ENCODE measurements at places on chromosomes 7 and 10. TPM values are rescaled to one million over a fixed set of nuclear protein-coding genes. Genes with fewer than 3 reads are reported as not detected.

GRCh38 chr7:38546763-38547162 lies 84.4 kb downstream of the AMPH start:
- no peak for DNase-seq

DNA sequence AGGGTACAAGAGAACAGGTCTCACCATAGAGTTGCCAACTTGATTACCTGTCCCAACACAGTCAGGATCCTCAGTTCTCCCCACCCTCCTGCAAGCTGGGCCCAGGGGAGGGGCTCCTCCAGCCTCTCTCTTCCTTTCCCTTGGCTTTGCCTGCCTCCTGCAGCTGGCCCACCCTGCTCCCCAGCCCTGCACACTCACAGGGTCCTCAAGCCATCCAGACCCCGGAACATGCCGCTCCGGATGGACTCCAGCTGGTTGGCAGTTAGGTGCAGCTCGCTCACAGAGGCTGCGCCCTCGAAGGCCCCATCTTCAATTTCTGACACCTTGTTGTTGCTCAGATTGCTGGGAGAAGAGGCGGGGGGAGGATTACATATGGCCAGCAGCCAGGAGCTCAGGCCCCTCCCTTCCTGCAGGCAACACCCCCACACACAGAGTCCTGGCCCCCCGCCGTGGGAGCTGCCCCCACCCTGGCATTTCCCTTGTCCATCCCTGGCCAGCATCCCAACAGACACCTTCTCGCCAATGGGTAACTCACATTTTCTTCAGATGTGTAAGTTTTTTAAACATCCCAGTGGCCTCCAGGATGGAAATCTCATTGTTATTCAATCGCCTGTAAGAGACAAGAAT lies 139.2 kb downstream of the SLIT1 start:
- no peak for DNase-seq

GRCh38 chr7:47720141-47720906 lies 138.4 kb upstream of the TNS3 start:
- no peak for DNase-seq

- DNase-seq = no peak
Measured at GRCh38 chr10:124740369-124741280, 3.6 kb downstream of the FAM53B start.

- no peak for DNase-seq
Measured at GRCh38 chr10:35217455-35217854, 90.8 kb downstream of the CREM start.

DNA sequence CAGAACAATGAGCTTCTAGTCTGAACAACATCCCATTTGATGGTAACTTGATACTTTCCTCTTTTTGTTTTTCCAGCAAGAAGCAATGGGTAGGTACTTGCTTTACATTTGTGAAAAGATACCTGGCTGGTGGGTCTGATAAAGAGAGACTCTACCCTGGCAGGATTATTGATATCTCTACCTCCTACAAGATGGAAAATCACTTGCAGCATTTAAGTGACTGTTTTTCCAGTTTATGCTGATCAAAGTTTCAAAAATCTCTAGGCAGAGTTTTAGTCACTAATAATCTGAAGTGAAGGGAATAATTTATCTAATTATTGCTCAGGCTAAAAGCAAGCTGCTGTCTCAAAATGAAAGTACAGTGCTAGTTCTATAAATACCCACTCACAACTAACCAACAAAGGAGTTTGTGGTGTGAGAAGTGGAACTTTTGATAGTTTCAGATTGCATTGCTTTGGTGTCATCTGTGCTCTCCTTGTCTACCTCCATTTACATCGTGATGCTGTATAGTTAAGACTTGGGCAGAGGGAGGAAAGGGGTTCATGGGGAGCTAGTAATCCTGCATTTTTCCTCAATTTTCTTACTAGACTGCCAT lies 86.0 kb upstream of the ANKRD1 start:
- no peak for DNase-seq

DNA sequence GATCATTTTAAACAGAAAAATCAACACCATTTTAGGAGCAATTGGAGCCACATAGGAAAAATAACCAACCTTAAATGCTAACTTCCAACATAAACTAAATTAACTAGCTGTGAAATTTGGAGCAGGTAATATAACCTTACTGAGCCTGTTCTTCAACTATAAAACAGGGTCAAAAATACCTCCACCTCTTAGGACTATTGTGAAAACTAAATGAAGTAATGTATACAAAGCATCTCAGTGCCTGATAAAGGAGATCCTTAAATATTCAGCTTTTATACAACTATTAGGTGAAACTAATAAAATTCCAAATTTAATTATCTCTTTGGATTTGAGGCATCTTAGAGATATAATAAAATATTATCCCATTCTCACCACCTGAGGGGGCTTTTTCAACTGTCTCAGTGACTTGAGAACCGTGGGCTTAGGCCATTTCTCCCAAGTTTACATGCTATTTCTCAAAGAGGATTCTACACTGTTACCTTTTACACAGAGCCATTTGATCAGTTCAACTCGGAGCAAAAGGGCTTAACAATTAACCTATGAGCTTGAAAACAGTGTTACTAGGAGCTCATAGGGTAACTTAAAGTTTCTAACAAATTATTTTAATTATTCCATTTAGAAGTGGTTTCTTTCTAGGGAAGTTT lies 165.0 kb upstream of the ASAH2 start:
- DNase-seq = no peak

- DNase-seq = no peak
Measured at GRCh38 chr10:97089209-97089870, 96.4 kb downstream of the SLIT1 start.

Gene OR6V1
- total RNA-seq = not detected

Gene EN2
- total RNA-seq = not detected

DNA sequence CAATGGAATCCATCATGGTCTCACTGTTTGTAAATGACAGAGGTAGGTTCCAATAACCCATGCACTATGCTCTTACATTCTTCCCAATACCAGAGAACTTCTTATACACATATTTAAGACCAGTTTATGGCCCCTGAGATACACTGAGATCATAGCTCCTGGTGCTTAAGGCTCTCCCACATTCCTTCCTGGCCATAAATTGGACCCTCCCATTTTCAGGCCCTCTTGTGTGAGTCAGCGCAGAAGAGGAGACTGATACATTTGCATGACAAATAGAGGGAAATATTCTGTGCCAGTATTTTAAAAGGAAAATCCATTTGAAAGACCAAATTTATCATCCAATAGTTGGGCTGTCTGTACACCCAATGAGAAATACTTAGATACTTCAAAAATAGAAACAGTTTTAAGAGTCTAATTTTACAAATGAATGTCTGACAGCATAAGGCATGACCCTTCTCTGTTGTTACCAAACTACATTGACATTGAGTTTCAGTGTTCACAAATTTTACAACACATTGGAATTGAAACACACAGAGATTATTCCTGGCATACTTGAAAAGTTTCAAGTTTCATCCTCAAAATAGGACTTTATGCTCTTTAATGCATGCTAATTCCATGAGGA lies 35.3 kb downstream of the SLC16A9 start:
- no peak for DNase-seq

Gene OR2A42
- not detected for total RNA-seq

Gene ELAPOR2
- total RNA-seq = 7.2 TPM

DNA sequence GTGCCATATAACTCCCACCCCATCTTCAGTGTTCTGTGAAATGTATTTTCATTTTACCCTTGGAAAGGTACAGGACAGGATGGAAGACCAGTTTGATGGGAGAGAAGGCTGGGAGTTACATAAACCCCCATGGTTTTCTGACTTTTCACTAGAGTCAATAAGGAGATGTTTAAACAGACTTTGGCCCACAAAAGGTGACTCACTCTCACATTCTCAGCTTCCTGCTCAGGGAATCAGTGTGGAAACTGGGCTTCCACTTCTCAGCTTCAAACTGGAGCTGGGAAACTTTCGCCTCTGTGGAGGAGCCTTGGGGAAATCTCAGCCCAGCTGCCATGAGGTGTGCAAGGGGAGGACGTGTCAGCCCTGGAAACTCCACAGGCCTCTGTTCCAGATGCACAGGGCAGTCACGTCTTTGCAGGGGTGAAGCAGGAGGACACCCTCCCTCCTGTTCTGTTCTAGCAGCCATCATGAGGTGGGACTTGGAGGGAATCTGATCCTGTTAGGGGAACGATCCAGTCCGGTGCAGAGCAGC lies 560.5 kb upstream of the GALNT17 start:
- no peak for DNase-seq

DNA sequence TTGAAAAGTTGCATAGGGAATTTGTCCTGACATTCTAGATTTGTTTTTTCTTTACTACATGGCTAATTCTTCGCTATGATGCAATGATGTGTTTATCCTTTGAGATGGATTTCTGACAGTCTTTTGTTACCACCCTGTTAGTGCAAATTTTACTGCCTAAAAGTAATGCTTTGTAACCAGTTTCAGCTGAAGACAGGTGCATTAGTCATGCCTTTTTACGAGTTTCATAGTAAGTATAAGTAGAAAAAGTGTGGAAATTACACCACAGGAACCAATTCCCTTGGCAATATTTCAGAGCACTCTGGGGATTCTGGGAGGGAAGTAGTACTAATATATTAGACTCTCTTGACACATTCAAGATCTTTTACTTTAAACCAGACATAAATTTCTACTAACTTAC lies 257.8 kb upstream of the DKK1 start:
- DNase-seq = no peak

- DNase-seq = no peak
Measured at GRCh38 chr10:99467236-99467999, 37.0 kb upstream of the GOT1 start.

- DNase-seq = no peak
Measured at GRCh38 chr10:4473977-4474376, 352.0 kb upstream of the AKR1E2 start.

GRCh38 chr7:126720232-126720631 lies 532.5 kb downstream of the GRM8 start:
- no peak for DNase-seq

- peak; percentile 64 for DNase-seq
Measured at GRCh38 chr10:132397671-132398565, 918 bp downstream of the PWWP2B start.

Gene CAMK2B
- total RNA-seq = not detected

DNA sequence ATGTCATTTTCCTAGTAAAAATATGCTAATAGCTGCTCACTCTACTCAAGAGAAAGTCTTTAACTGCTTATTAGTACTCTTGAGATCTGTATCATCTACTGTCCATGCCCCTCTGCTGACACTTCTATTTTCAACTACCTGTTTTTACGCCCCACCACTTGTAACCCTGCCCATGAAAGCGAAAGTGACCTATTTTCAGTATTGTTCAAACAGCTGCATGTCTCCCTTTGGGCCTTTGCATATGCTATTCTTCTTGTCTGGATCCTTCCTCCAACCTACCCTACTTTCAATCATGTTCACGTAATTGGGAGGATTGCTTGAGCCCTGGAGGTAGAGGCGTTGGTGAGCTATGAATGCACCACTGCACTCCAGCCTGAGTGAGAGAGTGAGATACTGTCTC lies 1481.3 kb downstream of the GATA3 start:
- no peak for DNase-seq

Gene CPA4
- total RNA-seq = not detected

- no peak for DNase-seq
Measured at GRCh38 chr7:3244241-3244814, 56.7 kb upstream of the SDK1 start.

Gene COBL
- not detected for total RNA-seq

Gene NUTM2E
- 0.99 TPM for total RNA-seq

DNA sequence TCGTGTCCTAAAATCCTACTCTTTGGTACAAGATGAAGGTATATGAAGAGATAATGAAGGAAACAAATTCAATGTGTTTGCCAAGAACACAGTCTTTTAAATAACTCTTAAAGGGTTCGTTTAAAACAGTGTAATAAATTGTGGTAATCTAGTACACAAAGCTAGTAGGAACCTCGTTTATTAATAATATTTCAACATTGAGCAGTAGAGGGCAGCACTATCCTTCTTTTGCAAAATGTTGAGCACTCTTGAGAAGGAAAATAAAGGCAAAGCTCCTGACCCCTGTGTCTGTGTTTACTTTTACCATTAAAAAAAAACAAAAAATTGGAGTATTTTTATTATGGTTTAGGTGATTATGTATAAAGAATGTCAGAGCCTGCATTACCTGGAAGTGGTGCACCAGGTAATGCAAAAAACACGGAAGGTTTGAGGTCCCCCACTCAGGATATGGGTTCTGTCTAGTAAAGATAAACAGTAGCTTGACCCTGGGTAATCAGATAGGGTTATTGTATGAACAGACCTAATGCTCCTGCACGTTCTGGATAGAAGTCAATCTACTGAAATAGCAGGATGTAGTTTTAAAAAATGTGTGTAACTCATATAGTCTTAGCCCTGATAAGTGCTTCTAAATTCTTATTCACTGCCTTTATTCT lies 5.7 kb upstream of the GOT1 start:
- DNase-seq = peak; percentile 61

DNA sequence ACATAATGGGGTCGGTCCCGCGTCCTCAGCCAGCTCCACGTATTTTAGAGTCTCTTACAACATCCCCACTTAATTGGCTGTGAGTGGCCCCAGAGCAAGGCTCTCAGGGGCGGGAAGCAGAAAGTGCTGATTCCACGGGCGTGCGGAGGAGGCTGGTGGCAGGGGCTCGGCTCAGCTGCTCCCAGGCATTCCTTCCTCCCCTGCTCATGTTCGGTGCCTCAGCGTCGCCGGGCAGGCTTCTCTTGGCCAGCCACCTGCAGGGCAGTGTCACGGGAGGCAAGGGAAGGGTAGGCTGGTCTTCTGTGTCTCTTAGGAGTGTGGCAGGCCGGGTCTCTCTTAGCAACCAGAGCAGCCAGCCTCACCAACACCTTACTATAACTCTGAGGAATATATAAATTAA lies 33.8 kb downstream of the IL15RA start:
- no peak for DNase-seq

Gene GRIFIN
- total RNA-seq = not detected

GRCh38 chr7:115146148-115146547 lies 224.3 kb downstream of the MDFIC start:
- no peak for DNase-seq

DNA sequence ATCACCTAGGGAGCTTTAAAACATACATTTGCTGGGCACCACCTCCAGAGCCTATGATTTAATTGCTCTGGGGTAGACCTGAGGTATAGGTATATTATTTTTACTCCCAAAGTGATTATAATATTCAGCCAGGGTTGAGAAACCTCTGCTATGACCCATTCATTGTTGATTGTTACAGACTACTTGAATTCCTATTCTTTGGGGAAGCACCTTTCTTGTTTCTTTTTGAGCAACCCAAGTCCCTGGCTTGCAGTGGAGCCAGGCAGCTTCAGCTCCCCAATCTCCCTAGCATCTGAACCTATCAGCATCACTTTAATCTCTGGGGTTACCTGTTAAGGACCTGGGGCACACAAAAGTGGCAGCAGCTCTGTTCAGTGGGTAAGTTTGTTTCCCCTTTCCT lies 8.6 kb downstream of the PRKG1 start:
- no peak for DNase-seq

Gene FGFR2
- 0.22 TPM for total RNA-seq

Gene DIP2C
- total RNA-seq = 4.1 TPM

DNA sequence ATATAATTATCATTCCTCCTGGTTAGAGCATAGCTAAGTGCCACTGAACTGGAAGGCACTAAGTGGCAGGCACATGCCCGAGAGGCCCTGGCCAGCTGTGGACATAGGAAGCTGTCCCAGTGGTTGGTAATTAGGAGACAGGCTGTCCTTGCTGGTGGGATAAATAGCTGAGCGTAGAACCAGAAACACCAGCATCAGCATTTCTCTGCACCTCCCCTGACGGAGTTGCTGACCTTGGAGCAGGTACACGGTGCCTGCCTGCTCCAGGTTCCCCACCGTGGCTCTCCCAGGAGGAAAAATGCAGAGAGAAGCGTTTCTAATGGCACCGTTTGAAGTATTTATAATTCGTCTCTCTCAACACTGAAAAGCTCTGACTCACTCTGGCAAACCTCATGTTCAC lies 5.6 kb upstream of the ABLIM1 start:
- DNase-seq = no peak
